ENCODE measurements at places on chromosomes 12 and 14.

GRCh38 chr12:91441993-91442952 is 259.7 kb upstream of the DCN start:
- DNase-seq, result no peak

GRCh38 chr12:113059071-113059595 is 2.6 kb downstream of the DTX1 start:
- DNase-seq, result no peak

- no peak for DNase-seq
Observed at GRCh38 chr12:75834591-75834990, 197.0 kb downstream of the PHLDA1 start.

- DNase-seq, result no peak
Observed at GRCh38 chr12:91331371-91331770, 148.8 kb upstream of the DCN start.

GRCh38 chr14:92649934-92650545 is 98.4 kb downstream of the LGMN start:
- DNase-seq, result no peak

DNA sequence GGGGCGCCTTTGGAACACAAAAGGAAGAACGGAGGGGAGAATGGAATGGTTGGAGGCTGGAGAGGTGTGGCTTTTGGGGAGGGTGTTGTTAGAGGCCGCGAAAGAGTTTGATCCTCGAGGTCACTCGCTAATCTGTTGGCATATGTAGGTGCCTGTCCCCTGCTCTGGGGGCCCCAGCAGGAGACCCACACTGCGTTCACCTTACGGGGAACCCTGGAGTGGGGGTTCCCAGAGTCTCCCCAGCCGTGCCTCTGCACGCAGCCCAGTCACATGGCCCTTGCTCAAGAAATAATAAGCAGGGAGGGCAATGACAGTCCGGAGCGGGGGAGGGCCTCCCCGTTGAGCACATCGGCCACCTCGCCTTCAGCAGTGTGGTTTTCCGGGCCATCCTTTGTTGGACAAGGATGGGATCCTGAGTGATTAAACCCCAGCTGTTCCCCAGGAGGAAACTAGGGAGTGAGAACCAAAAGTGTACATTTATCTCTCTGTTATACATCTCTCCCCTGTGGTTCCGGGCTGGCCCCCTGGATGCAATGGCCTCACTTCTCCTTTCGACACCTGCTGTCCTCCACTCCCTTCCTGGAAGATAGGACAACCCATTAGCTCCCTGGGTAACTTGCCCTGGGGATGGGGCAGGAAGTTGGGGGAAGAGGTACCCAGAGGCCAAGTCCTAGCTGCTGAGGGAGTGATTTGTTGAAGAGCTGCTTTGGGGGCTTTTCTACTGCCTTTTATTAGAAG is 1.3 kb downstream of the PLEKHG3 start:
- no peak for DNase-seq

DNA sequence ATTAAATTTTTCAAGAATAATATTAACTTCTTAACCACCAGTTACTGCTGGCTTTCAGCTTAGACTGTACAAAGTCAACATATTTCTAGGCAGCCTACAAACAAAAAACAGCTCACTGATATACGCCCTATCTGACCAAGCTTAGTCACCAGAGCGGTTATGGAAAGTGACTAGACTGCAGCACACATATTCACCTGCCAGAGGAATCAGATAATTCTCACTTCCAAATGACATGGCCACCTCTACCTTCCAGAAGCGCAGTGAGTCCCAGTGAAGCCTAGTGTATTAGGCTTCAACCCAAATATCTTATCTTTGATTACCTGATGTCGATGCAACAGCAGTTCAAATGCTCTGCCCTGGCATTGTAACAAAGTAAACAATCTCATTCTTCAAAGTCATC is 8.5 kb downstream of the STXBP6 start:
- DNase-seq, result no peak

DNA sequence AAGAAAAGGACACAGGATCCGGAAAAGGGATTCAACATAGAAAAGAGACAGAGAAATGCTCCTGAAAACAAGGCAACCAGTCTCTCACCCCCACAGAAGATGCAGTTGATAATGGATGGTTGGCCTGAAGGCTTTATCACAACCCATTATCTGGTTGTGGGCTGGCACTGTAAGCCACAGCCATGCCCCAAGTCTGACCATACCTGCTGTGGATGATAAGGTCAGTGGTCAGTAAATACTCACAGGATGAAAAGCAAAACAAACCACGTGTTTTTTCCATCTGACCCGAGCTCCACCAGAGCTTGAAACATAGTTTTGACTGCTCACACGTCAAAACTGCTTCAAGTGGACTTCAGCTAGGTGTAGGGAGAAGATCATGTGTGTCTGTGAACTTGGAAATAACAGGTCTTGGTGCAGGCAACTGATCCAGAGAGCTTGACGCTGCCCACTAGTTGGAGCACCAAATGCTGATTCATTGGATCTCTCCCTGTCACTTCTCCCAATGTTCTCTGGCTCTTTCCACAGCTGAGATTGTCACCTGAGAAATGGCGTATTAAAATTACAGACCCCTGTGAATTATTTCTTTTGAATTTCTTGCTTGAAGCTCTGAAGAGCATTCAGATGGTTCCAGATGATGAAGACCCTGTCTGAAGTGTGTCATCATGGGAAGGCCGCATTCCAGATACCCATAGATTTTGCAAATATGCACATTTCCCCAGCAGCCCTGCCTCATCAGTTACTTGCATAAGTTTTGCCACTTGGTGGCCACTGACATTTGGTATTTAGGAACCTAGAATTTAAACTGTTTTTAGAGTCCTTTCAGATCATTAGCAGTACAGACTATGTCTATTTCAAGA is 8.5 kb downstream of the TMEM233 start:
- DNase-seq, result no peak

DNA sequence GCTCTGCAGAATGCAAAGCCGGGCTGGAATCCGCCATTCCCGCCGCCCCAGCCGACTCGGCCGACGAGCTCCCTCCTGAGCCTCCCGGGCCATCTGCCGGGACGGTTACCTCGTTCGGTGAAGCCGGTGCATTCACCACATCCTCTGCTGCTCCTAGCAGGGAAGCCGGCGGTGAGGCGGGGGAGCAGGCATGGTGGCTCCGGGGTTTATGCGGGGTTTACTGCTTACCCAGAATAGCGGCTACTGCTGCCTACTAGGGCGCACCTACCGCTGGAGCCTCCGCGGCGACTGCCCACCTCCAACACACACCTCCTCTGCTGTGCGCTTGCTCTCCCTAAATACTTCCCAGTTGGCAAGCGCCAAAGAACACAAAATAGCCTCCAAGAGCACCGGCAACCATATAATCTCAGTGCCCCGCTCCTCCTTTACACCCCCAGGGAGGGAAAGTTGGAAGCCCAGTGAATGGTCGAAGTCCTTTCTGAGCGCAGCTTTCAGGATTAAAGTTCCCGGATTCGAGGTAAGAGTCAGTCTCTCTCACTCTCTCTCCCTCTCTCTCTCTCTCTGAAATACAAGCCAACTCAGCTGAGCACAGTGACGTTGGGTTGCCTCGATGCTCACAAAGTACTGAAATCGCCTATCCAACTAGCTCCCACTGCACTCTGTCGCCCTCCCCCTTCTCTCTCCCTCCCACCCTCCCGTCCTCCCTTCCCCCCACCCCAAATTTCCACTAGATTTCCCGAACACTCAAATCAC is at the start of gene TBX5:
Gene TBX5, minus strand, starts transcription at position 626 of the 753 bp plus-strand sequence. CDS start 2,246 bp downstream, outside the sequence.
- DNase-seq, result no peak

GRCh38 chr14:67986131-67986841 is 166.7 kb downstream of the RAD51B start:
- DNase-seq, result no peak

DNA sequence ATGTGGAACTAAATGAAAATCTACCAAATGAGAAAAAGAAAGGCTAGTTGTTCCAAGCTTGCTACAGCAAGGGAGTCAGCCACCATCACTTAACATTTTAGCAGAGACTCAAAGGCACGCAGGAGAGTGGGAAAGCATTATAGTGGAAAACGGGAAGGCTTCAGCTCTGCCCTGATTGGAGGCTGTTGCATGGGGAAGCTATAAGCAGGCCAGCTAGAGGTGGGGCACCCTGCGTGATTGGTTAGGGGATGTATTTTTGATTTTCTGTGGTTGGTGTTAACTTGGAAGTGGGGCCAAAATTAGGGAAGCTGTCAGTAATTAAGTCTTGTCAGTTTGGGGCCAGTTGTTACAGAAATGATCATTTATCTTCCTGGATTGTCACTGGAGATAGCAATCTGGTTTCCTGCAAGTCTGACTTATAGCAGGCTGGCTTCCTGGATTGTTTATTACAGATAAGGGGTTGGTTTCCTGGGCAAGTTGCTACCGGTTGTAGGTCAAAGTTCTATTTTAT is 93.9 kb downstream of the FAR2 start:
- DNase-seq, result no peak

- no peak for DNase-seq
Observed at GRCh38 chr14:64729386-64730060, 25.3 kb downstream of the PLEKHG3 start.

DNA sequence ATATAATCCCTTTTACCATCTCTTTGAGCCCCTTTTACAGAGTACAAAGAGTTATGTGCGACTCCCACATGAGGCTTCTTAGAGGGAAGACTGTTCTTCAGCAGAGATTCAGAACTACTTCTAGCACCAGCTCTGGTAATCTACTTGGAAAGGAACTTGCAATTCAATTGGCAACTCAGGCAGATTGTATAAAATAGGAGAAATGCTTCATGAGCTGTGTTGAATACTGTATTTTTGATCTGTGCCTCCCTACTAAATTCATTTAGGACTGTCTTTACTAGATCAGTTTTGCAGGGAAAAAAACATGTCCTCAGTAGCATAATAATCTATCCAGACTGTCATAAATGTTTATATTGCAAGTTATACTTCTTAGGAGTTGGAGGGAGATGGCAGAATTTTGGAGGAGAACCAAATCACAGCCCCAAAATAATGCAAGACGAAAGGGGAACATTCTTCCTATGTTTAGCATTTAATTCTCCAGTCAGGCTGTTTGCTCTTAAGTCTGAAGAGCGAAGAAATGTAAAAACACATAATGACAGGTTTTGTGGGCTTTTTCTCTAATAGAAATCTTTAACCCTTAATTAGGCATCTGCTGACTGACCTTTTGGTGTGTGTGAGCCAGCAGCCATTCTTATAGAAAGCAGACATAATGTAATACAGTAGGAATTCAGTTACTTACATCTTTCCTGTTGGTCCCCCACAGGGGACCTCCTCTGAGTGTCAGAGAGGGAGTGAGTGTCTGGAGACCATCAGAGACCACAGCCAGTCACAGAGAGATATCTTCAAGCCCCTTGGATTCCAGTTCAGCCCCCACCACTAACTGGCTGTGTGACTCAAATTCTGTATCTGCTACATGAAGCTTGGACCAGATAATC is 3.9 kb downstream of the ANO4 start:
- no peak for DNase-seq

DNA sequence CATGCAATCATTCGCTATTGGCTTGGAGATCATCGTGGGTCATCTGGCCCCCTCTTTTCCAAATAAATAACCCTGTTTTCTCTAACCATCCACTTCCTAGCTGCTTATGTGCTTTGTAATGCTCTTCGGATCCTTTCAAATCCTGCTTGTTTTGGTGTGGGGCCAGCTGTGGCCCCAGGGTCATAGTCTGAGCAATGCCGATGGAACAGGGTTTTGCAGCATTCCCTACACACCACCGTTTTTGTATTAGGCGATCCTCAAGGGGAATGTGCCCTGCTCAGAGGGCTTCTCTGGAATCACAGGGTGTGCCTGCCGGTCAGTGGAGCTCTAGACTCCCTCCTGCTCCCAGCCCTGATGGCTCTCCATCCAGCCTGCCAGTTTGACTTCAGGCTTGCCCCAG is 78.1 kb upstream of the NRXN3 start:
- no peak for DNase-seq

DNA sequence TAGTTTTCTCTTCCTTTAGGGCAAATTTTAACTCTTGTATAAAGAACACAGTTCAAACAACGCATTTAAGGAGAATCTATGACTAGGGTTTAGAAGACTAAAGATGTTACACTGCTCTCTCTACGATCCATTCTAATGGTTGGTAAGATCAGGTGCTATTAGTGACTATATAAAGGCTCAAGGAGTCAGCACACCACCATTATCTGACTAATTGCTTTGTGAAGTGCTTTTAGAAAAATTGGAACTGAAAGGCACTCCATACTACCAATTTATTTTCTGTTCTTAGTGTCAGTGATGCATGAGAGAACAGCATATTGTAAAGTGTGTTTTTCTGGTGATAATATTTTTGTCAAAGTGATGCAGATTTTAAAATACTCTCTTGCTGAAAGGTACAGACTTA is 136.8 kb downstream of the SYT1 start:
- no peak for DNase-seq

GRCh38 chr12:28537474-28537873 is 347.2 kb downstream of the CCDC91 start:
- no peak for DNase-seq

GRCh38 chr14:89489761-89490437 is 72.9 kb upstream of the FOXN3 start:
- no peak for DNase-seq

GRCh38 chr14:58749066-58749669 is 111.4 kb downstream of the DACT1 start:
- no peak for DNase-seq

DNA sequence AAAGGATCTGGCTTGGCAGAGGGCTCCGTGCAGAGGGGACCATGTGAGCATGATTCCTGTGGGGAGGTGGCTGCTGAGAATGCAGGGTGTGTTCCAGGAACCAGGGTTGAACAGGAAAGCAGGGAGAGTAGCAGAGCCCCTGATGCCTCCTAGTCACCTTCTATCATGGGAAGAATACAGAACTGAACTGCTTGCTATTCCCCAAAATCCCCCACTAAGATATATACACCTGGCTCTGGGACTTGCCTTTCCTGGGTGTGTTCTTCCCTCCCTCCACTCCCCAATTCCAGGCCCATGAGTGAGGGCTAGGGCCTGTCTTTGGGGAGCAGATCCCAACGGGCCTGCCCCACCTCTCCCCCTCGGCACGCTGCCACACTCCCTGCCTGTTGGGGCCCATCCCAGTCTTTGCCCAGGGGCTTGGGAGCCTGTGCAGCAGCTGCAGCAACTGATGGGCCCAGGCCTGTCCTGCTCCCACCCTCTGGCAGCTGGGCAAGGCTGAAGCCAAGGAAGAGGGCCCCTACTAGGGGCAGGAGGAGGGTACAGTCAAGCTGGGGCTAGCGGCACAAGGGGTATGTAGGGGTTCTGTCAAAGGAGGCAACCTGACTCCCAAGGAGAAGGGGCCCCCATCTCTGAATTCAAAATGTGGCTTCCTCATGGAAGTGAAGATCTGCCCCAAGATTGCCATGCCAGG is 3.2 kb downstream of the AJUBA start:
- DNase-seq, result no peak

GRCh38 chr12:62044450-62045135 is 215.6 kb upstream of the USP15 start:
- DNase-seq, result no peak

- no peak for DNase-seq
Observed at GRCh38 chr12:109720152-109720856, 6.7 kb downstream of the FAM222A start.

DNA sequence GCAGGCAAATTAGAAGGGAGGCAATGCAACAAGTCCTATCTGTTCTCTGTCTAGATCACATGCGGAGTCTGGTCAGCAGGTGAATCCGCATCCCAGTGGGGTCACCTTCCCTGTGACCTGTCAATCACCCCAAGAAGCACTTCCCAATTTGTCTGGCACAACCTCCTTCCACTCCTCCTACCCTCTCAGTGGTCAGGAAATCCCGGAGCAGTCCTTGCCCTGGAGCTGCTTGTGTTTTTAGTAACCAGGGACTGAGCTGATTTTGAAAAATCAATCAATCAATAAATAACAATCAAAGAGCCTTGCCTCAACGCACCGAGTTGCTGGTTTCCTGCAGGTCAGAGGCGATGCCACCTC is 572 bp upstream of the ACSS3 start:
- DNase-seq, result no peak

GRCh38 chr14:90274019-90274418 is 17.7 kb downstream of the PSMC1 start:
- no peak for DNase-seq

- no peak for DNase-seq
Observed at GRCh38 chr12:67702136-67702535, 53.6 kb downstream of the DYRK2 start.
